Left renal pelvis (tissue), 4 donors: ENCODE measurements at places on chromosomes 2 and 18.

- DNase-seq, result no peak
These were observed 10.9 kb downstream of the ALK start for GRCh38 chr2:29910465-29910864.

DNA sequence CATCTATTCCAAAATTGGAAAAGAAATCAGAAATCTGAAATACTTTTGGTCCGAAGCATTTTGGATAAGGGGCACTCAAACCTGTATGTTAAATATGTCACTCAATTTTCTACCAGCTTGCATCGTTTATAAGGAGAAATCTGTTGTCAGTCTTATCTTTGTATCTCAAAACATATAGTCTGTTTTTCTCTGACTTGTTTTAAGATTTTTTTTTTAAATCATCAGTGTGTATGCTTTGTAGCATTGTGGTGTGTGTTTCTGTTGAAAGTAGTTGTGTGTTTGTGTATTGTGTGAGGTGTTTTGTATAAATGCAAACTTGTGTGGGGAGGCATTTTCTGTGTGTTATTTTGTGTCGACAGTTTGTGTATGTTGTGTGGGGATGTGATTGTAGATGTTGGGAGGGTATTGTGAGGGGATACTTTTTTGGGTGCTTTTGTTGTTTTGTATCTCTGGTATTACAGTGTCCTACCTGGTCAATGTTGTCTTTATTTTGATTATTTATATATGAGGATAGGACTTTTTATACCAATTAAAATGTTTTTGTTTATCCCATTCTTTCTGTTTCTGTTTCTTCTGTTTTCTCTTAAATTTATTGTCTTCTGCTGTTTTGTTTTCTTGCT, 30.9 kb downstream of the SMCHD1 start:
- DNase-seq, result no peak

- no peak for DNase-seq
These were observed 218.5 kb downstream of the TRIB2 start for GRCh38 chr2:12935222-12935621.

DNA sequence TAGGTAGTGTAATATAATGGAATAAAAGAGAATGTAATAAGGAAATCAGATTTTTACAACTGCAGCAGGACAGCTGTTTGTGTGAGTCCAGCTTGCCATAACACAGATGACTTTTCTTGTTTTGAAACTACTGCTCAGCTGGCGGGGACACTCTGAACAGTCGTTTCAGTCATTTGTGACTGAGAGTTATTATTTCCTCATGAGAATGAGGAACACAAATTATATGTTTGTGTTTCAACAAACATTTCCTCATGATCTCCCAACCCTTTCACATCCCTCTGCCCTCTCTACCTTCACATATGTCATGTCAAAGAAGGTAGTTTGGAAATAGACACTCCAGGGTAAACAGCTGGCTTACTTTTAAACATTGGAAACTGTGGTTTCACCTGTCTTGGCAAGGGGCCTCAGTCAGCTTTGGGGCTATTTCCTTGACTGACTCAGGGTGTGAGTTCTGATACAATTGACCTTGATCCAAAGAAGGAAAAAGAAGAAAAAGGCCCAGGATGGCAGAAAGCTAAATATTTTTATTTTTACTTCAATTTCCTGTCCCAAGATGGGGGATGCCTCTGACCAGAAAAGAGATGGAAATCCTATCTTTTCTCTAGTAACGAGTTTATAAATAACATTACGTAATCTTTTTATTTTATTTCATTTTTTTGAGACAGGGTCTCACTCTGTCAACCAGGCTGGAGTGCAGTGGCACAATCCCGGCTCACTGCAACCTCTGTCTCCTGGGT, 593 bp downstream of the SP140L start:
- DNase-seq, result no peak

DNA sequence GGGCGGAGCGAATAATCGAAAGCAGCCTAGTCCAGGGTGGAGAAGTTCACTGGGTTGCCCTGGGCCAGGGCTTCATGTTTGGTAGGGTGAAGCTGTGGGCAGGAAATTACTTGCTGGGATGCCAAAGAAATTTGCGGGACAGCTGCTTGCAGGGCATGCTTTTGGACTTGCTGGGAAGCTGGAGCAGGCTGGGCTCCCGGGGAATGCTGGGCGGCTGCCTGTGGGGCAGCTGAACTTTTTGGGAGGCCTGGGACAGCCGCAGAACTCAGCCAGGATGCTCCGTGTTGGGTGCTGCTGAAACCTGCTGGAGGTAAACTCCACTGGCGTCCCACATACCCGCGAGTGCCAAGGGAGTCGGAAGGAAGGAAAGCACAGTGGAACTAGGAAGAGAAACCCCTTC, 31.9 kb downstream of the ASB1 start:
- no peak for DNase-seq

GRCh38 chr2:29080886-29081743, 6.8 kb upstream of the PCARE start:
- no peak for DNase-seq

DNA sequence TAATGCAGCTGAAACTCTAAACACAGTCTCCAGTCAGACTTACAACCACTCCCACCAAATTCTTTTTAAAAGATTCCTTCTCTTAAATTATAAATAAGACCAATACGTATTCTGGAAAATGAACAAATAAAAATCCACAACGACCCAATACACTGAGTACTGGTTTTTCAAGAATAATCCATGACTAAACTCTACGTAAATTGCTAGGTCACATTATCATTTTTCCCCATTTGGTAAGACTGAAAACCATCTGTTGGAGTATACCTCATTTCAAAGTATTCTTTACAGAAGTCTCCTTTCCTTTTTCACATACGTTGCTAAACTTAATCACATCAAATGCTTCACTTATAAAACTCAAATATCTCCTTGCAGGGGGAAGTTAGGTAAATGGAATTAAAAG, 6.0 kb downstream of the ZNF516 start:
- no peak for DNase-seq

- DNase-seq, result no peak
These were observed 104.4 kb upstream of the CDC42EP3 start for GRCh38 chr2:37775908-37776250.

- no peak for DNase-seq
These were observed 23.4 kb upstream of the TMEM37 start for GRCh38 chr2:119408221-119408619.

- DNase-seq, result no peak
These were observed 49.0 kb downstream of the PRKRA start for GRCh38 chr2:178401994-178402437.

GRCh38 chr2:134431838-134432434, 178.1 kb downstream of the MGAT5 start:
- no peak for DNase-seq

- DNase-seq, result no peak
These were observed 17.9 kb downstream of the LCT start for GRCh38 chr2:135818937-135819610.

GRCh38 chr2:75047189-75047991, 88.9 kb downstream of the POLE4 start:
- DNase-seq, result no peak

- no peak for DNase-seq
These were observed 688 bp downstream of the MAPRE2 start for GRCh38 chr18:35041815-35042387.
